NCI-H69 (cell line): ENCODE measurements at places on chromosomes 12 and 14.

DNA sequence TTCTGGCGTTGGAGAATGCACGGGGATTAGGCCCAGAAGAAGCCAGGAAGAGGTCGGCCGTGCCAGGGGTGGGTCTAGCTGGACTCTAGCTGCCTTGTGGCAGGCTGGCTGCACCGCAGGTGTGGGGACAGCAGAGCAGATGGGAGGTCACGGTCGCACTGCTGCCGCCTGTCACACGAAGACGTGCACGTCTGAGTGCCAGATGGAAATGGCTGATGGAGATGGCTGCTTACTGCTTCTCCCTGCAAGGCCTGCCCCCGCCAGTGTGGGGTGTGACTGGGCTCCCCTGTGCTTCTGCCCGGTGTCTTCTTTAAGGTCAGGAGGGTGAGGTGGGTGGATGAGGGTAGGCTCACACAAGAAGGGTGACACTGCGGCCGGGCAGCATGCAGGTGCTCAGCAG is 79.0 kb downstream of the MOK start:
- no peak for DNase-seq

GRCh38 chr12:69278814-69279782 is 39.7 kb downstream of the CPSF6 start:
- no peak for DNase-seq

DNA sequence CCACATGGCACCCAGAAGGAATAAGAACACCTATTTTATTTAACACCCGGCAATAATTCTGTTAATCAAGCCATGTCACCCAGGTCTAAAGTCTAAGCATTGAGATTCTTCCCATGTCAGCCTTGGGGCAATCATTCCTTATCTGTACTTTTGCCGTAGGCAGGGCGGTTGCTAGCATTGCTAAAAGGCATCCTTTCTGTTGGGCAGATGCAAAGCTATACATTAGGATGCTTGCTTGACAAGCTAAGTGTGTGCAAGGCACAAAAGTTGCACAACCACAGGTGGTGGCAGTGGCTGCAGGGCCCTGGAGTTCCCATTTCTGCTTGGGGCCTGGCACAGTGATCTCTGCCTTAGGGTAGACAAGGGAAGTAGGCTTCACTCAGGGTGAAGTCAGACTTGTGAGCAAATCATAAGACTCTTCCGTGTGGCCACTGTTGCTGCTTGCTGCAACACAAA is 12.5 kb upstream of the GALNT6 start:
- no peak for DNase-seq

GRCh38 chr14:38255673-38256532 is at the start of gene CLEC14A:
CLEC14A (minus strand) TSS chr14:38256093; CDS start chr14:38256022, 71 bp downstream.
- DNase-seq: no peak

DNA sequence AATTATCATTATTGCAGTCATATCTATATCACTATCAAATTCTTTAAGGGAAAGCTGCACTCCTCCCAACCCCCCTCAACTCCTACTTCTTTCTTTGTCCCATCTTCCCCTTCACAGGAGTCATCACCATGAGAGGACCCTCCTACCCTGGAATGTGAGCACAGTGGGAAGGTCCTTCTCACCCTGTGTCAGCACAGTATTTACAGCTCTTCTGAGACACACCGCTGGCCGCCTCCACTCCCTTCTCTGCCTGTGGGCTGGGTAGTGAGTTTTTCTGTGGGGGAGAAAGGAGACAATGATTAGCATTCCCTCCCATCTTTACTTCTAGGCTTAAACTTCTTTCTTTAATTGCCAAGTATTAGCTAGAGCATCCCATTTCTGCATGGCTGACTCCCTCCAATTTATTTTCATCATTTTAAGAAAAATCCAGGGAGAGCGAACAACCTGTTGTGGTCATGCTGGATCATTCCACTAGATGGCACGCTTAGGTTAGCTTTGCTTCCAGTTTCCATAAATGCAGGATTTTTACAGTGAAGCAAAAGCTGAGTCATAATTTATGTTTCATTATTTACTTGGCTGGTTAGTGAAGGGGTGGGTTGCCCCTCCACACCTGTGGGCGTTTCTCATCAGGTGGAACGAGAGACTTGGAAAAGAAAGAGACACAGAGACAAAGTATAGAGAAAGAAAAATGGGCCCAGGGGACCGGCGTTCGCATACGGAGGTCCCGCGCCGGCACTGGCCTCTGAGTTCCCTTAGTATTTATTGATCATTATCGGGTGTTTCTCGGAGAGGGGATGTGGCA is 188.5 kb downstream of the ALX1 start:
- DNase-seq: peak; percentile 87

GRCh38 chr12:113194971-113195391 is 9.5 kb downstream of the RITA1 start:
- no peak for DNase-seq

GRCh38 chr14:69658664-69659261 is 47.4 kb downstream of the SUSD6 start:
- DNase-seq: peak; percentile 90

GRCh38 chr14:80615831-80616230 is 325.7 kb downstream of the CEP128 start:
- DNase-seq: no peak

- DNase-seq: no peak
Measured at GRCh38 chr12:22229652-22230279, 104.7 kb downstream of the ST8SIA1 start.

DNA sequence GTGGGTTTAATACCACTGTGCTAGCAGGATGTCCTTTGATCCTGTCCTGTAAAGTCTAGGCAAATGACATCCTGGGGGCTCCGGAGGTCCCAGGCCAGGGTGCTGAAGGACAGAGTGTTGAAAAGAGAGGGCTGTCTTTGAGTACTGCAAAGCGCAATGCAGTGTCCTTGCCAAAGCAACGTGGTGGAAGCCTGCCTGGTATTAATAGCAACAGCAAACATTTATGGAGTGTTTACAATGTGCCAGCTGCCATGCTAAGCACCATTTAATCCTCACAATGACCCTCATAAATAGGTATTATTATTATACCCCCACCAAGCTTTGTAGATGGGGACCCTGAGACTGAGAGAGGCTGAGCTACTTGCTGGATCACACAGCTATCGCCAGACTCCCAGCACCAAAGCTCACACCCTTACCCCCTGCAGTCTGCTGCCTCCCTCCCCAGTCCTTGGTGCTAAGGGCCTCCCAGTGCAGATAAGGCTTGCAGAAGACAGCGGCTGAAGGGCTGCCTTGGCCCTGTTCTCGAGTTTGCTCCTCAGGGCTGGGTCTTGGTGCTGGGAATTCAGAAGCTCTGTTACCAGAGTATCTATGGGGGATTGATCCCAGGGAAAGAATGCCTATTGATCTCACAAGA is 427.7 kb downstream of the FUT8 start:
- peak; percentile 96 for DNase-seq

GRCh38 chr12:1595026-1595561 is 713 bp upstream of the FBXL14 start:
- no peak for DNase-seq

DNA sequence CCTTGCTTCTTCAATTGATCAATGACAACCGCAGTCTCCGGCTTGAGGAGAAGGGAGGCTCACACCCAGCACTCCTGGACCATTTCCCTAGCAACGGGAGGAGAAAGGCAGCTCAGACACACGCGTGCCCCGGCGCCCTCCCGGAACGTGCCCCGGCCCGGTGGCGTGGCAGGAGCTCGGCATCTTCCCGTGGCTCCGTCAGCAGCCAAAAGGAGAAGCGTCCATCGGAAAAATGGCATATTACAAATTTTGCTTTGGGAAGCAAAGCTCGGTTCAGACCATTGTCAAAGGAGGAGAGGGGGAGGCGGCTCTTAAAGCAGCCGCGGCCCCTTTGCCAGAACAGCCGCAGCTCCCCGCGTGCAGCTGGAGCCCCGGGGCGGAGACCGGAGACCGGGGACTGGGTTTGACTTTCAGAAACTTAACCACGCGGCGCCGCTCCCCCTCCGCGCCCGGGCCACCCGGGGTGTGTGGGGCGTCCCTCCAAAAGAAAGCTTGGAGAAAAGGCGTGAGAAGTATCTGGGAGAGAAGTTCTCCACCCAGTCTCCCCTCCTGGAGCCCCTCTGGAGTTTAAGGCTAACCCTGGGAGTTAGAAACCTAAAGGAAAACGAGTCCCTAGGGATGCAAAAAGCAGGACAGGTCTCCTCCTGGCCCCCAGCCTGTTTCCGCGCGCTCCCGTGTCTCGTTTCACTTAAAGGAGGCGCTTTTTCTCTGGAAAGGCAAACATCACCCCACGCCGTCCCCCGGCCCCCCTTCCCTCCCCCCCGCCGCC is 545 bp downstream of the PPFIA2 start:
- DNase-seq: peak; percentile 98
